ENCODE measurements at places on chromosomes 16 and 17. TPM values are rescaled to one million over a fixed set of nuclear protein-coding genes. Genes with fewer than 3 reads are reported as not detected.

- no peak for DNase-seq
Measured at GRCh38 chr16:73697336-73697735, 599.3 kb upstream of the PSMD7 start.

Gene ZNF48
- total RNA-seq = 5.9 TPM

DNA sequence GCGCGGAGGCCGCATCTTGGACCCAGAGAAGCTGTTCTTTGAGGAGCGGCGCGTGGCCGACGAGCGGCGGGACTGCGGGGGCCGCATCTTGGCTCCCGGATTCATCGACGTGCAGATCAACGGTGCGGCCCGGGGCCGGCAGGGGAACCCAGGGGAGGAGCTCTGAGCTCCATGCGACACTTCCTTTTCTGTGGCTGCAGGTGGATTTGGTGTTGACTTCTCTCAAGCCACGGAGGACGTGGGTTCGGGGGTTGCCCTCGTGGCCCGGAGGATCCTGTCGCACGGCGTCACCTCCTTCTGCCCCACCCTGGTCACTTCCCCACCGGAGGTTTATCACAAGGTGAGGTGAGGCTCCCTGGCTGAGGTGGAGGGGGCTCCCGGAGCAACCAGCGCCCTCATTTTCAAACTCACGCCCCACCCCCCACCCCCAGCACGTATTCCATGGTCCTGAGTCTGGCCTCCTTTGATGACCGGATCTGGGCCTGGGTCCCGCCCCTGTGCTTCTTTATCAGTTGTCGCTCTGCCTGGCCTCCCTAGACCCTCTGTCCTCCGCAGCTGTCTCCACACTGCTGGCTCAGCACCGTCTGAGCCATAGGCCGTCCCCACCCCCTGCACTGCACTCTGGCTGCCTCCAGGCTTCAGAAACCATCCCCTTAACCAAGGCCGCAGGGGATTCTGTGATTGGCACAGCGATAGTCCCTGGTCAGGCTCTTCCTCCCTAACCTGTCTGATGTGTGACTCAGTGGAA, 787 bp downstream of the AMDHD2 start:
- no peak for DNase-seq

- no peak for DNase-seq
Measured at GRCh38 chr17:50120475-50121253, 9.3 kb downstream of the SAMD14 start.

Gene MEOX1
- total RNA-seq = 0.64 TPM

DNA sequence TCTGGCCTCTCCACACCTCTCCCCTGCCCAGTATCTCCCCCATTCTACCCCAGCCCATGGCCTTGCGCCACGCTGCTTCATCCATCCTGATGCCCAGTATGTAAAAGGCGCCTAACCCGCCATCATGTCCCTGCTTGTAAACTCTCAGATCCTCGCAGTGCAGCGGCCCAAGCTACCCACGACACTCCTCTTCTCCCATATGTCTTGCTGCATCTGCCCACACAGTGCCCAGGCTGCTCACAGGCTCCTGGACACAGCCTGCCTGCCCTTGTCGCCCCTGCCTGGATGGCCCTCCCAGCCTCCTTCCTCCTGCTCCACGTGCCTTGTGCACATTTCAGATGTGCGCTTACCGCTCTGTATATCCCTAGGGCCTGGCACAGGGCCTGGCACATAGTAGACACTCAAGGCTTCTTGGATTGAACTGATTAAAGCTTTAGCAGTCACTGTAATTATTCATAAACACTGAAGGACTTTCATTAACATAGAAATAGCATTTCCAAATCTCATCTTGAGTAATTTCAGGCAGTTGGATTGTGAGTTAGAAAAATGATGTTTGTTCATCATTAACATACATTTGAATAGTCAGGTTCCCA, 129.1 kb downstream of the CLEC16A start:
- DNase-seq = no peak

DNA sequence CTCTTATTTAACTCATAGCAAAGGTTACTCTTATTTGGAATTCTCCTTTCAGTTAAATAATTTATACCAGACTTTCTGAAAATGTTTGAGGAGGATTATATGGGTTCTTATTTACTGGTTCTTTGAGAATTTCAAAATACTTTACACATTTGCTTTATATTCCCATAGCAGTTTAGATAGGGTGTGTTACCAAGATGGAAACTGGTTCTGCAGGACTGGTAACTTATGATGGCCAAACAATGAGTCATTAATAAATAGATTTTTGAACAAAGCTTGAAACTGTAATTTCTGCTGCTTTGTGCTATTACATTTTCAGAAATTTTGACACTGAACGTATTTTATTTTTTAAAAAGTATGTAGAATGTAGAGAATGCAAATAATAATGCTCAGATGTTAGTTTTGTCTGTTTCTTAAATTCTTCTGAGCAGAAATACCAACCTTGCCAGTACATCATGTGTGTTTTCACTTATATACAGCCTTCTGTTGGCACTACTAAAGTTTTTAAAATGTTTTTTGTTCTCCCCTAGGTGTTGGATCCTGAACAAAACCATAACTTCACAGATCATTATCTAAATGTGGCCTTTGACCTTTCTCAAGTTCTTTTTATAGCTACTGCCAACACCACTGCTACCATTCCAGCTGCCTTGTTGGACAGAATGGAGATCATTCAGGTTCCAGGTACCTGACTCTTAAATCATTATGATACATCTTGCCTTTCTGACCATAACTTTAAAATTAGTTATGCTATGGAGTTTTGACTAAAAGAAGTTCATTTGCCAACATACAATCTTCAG, 48.3 kb upstream of the ABCC11 start:
- DNase-seq = no peak

GRCh38 chr16:67164599-67165061, at the start of gene HSF4:
TSS of gene HSF4 (plus strand) at chr16:67164745. CDS start at chr16:67164812, 67 bp downstream.
- DNase-seq = no peak

- DNase-seq = no peak
Measured at GRCh38 chr17:14664511-14664910, 363.6 kb downstream of the HS3ST3B1 start.

Gene ENPP7
- total RNA-seq = not detected

DNA sequence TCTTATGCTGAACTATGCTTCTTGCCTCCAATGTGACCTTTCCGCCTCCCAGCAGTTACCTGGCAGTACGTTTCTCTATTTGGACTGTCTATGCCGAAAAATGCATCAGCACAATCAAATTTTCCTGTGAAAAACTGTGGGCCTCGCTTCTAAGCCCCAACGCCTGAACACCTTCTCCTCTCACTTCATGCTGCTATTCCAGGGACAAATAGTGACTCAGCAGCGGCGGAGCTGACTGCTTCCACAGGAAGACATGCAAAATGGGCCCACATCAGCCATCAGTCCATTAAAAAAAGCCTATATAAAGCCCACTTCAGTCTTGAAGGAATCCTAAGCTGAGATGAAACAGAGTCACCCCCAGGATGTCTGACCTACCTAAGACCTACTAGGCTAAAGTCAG, 10.5 kb upstream of the PIP4K2B start:
- no peak for DNase-seq

- DNase-seq = no peak
Measured at GRCh38 chr17:58756246-58757161, 850 bp downstream of the PPM1E start.

Gene RGS9
- 1.4 TPM for total RNA-seq
